Stimulated activated CD4-positive, alpha-beta T cell treated with anti-CD3 and anti-CD28 coated beads, Interleukin-15, amount 100 ng/mL, for 24 hours (primary cell): ENCODE measurements at places on chromosomes 12 and 14.
A peak's percentile ranks its signal among the peaks of the same experiment; 100 is the strongest.

DNA sequence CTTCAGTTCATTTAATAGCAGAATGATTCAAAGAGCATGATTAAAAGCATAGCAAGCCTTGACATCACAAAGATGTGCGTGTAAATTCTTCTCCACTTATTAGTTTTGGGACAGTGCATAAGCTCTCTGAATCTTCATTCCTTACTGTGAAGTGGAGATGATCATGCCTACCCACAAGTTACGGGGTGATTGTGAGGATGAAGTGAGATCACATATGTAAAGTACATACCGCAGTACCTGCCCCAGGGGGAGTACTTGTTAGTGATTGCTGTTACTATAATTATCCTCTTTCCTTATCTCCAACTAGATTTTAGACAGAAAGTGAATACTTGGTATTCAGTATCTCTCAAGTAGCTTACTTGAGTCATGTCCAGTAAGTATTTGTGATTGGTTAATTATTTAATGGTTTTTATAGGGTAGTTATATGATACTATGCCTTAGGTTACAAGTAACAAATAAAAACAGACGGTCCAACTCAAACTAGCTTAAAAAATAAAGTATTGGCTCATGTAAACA is 6.0 kb downstream of the RAD9B start:
- no peak for DNase-seq

DNA sequence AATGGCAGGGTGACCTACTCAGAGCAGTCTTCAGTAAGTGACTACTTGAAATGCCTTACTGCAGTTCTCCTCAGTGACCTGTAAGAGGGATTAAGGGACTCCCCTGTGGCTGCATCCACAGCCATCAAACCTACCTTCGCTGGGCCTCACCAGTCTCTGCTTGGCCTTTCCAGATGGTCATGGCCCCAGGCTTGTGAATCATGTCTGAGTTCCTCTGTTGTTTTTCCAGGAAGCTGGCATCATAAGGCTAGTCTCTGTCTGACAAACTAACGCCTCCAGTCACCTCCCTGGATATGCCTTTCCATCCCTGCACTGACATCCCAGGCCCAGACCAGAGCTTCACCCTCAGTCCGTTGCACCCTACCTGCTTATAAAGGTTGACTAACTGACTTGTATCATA is 14.0 kb downstream of the RNASE2 start:
- no peak for DNase-seq

DNA sequence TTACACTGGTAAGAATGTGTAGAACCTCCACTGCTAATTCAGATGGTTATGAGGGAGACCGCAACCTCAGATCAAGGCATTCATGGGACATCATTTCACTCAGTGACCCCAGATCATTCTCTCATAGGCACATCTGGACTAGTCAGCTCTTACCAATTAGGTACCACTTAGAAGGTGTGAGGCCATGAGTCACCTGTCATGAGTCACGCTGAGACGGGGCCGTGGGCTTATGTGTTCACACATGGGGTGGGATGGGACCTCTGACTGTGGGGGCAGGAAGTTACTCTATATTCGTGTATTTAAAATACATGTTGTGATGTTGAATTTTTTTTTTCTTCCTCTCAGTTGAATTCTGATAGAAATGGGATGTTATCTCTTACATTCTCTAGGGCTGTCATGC is 55.9 kb downstream of the CCDC92 start:
- DNase-seq: peak; percentile 77

DNA sequence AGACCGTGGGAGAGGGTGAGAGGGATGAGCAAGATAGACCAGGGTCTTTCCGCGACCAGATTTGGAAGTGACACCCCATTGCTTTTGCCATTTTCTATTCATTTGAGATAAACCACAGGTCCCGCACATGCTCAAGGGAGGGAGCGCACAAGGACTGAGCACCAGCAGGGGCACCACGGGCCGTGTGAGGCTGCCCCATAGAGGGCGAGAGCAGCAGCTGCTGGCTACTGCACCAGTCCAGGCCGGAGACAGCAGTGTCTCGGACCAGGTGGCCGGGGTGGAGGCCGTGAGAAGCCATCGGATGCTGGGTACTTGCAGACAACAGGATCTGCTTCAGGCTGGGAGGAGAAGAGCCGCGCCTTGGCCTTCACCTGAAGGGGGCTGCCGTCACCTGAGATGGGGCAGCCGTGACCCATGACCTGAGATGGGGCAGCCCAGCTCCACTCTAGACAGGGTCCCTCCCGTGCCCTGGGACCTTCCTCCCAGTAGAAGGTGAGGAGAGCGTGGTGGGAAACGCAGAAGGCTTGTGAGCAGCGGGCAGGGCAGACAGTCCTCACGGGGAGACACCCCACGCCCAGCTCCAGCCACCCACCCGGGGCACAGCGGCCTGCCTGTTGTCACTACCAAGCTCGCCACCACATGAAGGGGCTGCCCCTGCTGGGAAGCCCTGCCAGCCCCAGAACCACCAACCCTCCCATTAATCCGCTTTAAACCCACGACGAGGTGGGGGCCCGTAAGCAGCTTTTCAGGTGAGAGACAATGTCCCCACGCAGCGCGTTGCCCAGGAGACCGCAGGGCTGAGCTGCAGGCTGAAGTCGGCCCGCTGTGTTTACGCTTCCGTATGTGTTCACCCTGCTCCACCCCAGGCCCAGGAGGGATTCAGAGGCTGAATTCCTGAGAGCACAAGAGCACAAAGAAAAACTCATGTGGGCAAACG is 61.7 kb upstream of the FBRSL1 start:
- no peak for DNase-seq

- no peak for DNase-seq
Measured at GRCh38 chr12:24661657-24662096, 287.2 kb downstream of the BCAT1 start.

DNA sequence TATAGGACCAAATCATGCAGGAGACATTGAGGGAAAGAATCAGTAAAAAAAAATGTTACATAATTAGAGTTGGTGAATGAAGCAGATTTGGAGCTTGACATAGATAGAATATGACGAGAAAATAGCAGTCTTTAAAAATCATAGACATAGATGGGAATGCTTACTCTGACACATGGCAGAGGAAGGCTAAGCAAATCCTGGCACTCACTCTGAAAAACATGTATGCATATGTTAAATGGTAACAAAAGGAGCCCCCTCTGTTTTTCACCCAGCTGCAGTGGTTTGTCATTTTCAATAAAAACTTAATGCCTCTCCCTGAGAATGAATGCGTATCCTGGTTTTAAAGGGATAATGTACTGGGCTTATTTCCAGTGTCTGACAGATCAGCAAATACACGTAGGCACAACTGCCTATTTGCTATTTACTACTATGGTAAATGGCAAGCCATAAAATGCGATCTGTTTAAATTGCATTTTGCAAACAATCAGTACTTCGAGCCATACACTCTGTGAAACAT is 561.2 kb upstream of the SEL1L start:
- DNase-seq: no peak

DNA sequence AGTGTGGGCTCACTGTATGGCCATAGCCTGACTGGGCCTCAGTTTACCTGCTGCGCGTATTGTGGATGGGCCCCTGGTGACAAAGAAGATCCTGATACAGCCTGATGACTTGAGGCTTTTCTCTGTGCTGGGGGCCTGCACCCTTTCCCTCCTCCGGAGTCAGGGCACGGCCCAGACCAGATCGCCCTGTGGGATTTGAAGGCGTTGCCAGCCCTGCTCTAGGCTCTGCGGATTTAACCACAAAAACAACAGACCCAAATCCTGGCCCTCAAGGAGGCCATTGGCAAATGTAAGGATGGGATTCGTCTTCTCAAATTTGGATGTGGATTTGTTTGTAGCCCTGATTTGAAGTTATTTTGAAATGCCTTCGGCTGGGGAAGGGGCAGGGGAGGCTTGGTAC is 195.8 kb downstream of the TSPAN9 start:
- no peak for DNase-seq

- no peak for DNase-seq
Measured at GRCh38 chr14:89486505-89486904, 69.5 kb upstream of the FOXN3 start.

- DNase-seq: no peak
Measured at GRCh38 chr12:111197376-111197944, 171.4 kb downstream of the PHETA1 start.
